ENCODE measurements at places on chromosomes 4 and X.
A peak's percentile ranks its signal among the peaks of the same experiment; 100 is the strongest.

DNA sequence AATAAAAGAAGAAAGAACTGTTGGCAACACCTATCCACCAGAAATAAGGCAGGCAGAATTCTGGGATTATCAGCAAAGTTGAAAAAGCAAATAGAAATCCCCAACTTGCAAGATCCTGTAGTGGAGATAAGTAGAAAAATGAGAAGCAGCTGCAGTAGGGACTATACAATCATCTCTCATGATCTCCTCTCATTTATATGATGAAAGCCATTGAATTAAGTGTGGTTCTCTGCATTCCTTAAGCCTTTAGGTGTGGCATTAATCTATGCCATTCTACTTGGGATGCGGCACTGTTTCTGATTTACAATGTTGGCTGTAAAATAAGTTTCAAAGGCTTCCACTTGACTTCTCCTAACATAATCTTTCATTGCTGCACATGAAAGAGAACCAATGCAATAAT, 869.8 kb downstream of the TRAM1L1 start:
- no peak for DNase-seq

GRCh38 chr4:94131212-94131611, 76.5 kb upstream of the SMARCAD1 start:
- DNase-seq = no peak

GRCh38 chrX:80917919-80918318, 108.2 kb upstream of the BRWD3 start:
- no peak for DNase-seq

- DNase-seq = no peak
Observed at GRCh38 chr4:96120206-96120605, 280.3 kb downstream of the PDHA2 start.

DNA sequence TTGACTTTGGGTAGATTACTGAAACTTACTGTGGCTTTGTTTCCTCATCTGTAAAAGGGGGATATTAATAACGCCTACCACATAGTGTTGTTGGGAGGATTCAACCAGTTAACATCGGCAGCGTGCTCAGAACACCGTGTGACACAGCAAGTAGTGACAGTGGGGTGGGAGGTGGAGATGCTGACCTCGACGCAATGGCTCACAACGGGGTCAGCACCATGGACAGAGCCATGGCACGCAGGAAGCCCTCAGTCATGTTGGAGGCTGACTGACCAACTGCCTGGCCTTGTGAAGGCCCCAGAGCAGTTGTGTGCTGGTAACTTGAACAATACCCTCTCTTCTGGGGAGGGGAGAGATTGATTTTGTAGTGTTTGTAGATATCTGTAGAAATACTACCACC, 93.2 kb downstream of the WFS1 start:
- peak; percentile 40 for DNase-seq

GRCh38 chr4:7041801-7042502, 1.2 kb upstream of the TADA2B start:
- no peak for DNase-seq

- no peak for DNase-seq
Observed at GRCh38 chr4:1348014-1348513, 1.1 kb downstream of the UVSSA start.

- peak; percentile 0 for DNase-seq
Observed at GRCh38 chrX:101260435-101260834, 30.7 kb downstream of the TAF7L start.

DNA sequence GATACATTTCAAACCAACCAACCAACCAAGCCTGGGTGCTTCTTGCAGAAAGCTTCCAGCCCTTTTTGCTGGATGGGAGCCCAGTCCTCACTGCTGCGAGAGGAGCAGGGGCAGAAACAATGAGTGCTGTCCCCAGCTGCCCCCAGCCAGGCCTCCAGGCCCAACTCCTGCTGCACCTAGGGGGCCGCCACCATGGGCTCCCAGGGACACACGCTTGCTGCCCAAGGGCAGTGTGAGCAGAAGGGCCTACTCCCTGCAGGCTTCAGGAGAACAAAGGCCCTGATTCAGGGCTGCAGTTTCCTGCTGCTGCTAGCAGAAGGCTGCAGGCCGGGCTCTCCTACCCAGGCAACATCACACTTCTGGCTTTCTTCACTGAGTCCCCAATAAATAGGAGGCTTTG, 37.7 kb upstream of the ENPP6 start:
- no peak for DNase-seq

DNA sequence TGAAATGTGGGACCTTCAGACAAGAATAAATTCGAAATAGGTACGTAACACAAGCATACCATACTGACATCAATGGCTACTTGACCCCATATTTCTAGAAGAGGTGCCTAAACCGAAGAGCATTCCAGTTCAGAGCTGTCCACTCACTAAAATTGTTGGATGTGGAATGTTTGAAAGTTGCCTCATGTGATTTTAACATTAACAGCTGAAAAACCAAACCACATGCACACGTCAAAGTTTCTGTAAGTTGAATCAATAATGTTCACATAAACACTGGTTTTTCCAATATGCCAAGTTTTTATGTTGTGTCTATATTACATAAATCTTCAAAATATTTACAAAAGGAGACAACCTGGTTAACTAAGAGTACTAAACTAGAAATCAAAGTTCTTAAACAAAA, 3.5 kb downstream of the UBE2D3 start:
- no peak for DNase-seq

DNA sequence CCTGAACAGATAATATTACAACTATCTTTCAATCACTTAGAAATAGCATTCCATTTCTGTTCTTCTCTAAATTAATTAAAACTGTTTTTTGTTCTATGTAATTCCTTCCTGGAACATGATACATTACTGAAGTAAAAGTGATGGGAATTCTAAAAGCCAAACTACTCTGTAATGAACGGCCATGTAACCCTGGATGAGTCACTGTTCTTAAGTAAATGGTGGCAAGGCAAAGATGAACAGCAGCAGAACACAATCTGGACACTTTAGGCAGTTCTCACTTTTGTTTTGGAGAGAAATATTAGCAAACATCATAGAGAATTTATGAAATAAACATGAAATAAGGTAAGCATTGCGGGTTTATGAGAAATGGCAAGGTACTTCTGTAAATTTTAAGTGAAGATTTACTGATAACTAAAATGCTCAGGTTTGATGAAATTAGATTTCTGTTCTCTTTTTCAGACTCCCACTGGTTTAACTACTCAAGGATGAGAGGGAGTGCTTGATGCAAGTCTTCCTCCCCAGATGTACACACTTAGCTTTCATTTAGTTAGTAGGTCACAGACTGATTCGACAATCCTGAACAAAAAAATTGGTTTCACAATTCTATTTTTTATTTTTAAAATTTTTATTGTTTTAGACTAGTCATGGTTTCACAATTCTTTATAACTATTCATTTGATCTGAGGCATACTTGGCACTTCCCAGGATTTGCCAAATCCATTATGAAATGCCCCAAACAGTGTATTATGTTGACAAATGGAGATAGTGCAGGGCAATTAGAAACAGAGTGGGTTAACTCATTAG, 964 bp upstream of the GPR82 start:
- DNase-seq = no peak

- no peak for DNase-seq
Observed at GRCh38 chrX:30822764-30823163, 66.3 kb downstream of the TAB3 start.

DNA sequence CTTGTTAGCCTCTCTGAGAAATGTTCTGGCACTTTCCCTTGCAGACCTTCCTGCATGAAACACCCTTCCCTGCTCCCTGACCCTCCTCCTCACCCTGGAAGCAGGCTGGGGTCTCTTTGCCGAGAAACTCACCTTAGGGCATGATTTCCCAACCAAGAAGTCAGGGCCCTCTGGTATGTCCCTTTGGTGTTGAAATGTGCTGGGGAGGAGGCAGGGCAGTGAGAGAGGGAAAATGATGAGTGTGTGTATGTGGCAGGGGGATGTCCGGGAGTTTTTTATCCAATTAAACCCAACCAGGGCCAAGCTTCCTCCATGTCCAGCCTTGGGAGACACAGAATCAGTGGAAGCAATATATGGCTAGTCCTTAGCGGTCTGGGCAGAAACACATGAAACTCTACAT, 5.1 kb downstream of the ELF4 start:
- DNase-seq = no peak

DNA sequence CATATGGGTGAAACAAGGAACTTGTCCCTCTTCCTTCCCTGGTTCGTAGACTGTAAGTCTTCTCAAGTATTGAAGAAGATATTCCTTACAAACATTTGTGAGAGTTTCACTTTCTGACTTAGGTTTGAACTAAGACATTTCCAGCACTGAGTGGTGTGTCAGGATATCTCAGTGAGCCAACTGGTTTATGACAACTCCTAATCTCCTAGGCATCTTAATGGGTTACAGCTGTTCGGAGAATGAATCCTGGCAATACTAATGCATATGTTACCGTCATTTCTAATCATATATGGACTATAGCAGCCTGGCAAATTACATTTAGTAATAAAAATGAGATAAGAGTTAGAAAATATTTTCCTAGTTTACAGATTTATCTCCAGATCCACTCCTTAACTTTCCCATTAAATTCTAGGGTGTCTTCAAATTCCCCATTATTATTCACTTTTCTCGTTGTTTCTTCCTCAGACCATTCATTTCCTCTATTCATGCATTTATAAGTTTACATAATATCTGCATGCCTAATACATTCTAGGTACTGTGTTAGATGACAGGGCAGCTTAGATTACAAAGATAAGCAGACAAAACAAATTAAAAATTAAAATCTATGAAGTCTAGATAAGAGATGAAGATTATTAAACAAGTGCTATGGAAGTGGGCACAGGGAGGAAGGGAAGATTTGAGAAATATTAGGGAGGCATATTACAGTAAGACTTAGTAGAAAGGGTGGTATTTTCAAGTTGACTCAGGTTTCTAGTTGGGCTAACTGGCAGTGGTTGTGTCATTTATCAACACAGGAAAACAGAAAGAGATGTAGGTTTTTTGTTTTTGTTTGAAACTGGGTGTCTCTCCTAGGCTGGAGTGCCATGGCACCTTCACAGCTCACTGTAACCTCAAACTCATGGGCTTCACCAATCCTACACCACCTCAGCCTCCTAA, 173.9 kb downstream of the WDFY3 start:
- DNase-seq = no peak

DNA sequence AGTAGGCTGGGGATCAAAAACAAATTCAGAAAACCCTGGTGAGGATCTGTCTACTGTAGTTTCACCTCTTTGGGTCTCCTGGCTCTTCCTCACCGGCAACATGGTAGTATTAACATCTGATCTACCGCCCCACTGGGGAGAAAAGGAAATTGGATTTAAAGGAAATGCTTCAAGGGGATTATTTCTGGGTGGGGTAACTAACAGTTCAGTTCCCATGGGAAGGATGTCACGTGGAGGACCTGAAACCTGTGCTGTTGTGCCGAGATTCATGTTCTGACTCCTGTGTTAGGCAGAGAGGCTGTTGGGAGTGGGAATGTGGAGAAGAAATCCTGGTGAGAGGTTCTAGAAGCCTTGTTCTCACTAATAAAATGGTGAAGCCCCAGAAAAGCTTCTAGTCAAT, 254.4 kb downstream of the BCOR start:
- DNase-seq = no peak

DNA sequence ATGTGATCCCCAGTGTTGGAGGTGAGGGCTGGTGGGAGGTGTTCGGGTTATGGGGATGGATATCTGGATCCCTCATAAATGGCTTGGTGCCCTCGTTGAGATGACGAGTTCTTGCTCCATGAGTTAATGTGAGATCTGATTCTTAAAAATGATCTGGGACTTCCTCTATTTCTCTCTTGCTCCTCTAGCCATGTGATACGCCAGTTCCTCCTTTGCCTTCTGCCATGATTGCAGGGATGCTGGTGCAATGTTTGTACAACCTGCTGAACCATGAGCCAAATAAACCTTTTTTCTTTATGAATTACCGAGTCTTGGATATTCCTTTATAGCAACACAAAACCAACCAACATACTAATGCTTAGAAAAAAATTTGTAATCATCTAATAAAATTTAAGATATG, 56.6 kb downstream of the STAP1 start:
- DNase-seq = no peak

GRCh38 chr4:8231551-8232049, 32.5 kb downstream of the SH3TC1 start:
- DNase-seq = no peak

DNA sequence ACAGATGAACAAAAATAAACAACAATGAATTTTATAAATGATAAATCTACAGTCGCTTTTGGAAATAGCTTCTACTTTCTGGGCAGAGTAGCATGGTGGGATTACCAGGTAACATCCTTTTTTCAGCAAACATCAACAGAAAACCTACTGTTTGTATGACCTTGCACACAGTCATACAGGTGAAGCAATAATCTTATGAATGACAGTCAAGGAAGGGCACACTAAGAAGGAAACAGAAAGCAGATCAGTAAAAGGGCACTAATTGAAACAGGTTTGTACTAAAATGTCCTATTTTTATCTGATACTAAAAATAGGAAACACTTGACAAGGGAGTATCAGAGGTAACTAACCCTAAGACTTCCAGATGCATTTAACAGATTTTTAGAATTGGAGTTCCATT, 108.9 kb downstream of the DLG3 start:
- DNase-seq = no peak

DNA sequence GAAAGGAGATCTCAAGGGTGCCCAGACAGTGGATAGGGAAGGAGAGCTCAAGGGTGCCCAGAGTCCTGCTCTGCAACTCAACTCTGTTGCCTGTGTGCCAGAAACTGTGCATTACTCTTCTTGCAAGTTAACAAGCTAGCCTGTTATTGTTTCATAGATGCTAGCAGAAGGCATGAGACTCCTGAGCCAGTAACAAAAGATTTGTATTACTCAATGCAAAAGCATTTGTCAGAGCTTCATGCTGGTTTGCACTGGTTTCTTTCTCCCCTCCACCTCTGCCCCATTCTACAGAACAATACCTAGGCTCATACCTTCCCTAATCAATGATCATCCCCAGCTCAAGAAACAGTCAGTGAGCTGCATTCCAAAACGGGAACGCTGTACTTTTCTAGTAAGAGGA, 124.5 kb upstream of the NEIL3 start:
- DNase-seq = no peak

DNA sequence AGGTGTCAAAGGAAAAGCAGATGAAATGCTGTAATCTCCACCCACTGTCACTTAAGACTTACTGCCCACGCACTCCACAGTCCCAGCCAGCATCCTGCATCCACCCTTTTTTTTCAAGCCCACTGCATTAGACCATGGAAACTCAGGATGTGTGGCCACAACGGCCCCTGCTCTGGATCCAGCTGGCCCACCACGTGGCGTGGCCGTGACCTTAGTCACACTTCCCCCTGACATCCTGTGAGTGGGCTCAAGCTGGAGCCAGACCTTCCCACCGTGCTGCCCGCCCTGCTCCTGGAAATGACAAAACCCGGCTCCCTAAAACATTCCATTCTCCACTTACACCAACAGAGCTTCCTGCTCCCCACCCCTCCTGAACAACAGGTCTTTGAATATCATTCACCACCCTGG, 588.3 kb upstream of the DIPK2B start:
- DNase-seq = no peak

DNA sequence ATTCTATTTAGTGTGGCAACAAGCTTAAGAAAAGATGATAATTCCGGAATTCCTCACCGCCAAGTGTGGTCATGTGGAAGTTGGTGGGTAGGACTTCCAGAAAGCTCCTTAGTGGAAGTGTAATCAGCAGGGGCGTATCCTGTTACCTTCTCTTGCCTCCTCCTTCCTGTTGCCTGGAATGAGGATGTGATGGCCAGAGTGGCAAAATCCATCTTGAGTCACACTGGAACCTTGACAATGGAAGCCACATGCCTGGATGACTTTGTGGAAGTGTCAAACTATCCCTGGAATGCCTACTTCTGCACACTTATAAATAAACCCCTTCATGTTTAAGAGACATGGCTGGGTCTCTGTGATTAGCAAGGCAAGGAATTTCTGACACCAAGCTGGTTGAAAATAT, 191.0 kb downstream of the PRDM5 start:
- no peak for DNase-seq

GRCh38 chrX:150213481-150214030, 149.6 kb upstream of the MAMLD1 start:
- DNase-seq = no peak
